Activated CD4-positive, alpha-beta memory T cell treated with anti-CD3 and anti-CD28 coated beads, Interleukin-2, amount 10 ng/mL, durations not matched to agents 7 days and 5 days (primary cell): ENCODE measurements at places on chromosomes 11 and 22.

DNA sequence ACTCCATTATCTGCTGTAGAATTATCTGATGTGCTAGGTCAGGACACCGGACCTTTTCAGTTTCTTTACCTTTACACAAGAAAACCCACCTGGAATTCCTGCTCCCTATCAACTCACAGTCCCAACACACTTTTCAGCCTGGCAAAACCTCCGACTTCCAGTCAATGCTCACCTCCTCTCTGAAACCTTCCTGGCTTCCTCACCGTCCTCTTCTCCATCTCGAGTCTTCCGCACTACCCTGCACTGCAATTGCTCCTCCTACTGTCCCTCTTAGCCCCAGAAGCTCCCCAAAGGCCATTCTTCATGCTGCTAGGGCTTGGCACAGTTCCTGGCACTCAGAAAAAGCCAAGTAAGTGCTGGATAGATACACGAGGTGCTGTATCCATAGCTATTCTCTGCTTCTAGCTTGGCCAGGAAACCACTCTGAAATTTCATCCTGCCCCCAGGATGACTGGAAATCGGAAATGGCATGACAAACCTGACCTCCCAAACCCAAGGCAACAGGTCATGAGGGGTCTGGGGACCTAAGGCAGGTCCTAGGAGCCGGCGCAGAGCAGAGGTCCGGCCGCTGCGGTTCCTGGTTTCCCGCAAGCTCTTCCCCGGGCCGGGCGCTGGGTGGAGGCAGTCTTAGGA is 702 bp downstream of the SYN3 start:
- DNase-seq = no peak

DNA sequence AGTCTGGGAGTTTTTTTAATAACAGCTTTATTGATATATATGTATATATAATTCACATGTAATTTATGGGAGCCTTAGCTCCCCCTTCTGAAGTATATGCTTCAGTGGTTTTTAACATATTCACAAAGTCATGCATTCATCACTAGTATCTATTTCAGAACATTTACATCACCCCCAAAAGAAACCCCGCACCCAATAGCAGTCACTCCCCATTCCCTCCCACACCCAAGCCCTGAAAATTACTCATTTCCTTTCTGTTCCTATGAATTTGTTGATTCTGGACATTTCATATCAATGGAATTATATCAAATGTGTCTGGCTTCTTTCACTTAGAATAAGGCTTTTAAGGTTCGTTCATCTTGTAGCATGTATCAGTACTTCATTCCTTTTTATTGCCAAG is 35.6 kb upstream of the SYT7 start:
- DNase-seq = no peak

DNA sequence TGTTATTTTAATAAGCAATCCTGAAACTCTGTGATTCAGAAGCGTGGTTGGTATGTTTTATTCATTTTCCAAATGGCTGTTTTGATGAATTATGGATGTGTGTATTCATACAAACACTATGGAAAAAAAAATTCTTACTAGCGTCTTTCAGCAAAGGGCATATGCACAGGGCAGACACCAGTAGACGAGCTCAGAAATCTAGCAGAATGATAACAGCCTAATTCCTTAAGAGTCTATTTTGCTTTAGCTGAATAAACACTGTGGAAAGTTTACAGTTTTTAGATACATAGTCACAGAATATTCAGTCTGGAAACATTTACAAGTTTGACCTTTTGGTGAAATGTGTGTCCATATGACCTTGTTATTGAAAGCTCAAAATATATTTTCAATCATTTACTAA is 418.8 kb upstream of the LUZP2 start:
- no peak for DNase-seq

- no peak for DNase-seq
Observed at GRCh38 chr11:99177446-99177845, 156.7 kb downstream of the CNTN5 start.

DNA sequence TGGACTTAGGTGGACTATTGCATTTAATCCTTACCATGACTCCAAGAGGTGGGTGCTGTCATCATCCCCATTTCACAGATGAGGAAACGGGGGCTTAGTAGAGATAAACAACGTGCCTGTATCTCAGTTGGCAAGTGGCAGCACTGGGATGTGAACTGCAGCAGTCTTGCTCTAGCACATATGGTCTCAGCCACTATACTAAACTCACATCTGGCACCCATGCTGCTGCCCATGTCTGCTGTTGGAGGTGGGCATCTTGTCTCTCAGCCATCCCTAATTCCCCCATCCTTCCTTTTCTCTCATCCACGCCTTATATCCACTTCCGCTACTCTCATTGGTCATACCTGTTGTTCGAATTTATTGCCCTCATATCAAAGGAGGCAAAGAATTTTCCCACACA is 3.8 kb downstream of the PRG3 start:
- no peak for DNase-seq
